Urothelium cell line (cell line): ENCODE measurements at places on chromosomes 7 and 10.
A peak's percentile ranks its signal among the peaks of the same experiment; 100 is the strongest.

GRCh38 chr10:80658068-80658467 lies 120.4 kb downstream of the SH2D4B start:
- DNase-seq: no peak

DNA sequence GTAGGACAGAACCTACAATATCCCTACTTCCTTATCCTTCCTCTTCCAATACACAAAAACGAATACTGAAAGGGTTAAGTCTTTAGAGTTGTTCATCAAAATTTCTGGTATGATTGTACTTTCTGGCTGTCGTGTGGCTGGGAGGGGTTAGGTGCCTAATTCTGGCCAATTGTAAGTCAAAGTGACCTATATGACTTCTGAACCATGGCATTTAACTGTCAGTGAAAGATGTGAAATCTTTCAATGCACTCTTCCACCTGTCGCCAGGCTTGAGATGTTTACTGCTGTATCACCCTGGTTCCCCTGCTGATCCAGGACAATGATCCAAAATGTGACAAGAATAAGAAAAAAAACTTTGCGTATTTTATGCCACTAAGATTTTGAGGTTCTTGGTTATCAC lies 20.8 kb downstream of the EPC1 start:
- DNase-seq: no peak

- DNase-seq: no peak
Measured at GRCh38 chr7:21603972-21604749, 61.3 kb downstream of the DNAH11 start.

- peak; percentile 79 for DNase-seq
Measured at GRCh38 chr7:108455998-108456677, at the start of gene NRCAM. TSS of gene NRCAM (minus strand) at chr7:108456436. CDS start at chr7:108240064, 216,372 bp downstream.

DNA sequence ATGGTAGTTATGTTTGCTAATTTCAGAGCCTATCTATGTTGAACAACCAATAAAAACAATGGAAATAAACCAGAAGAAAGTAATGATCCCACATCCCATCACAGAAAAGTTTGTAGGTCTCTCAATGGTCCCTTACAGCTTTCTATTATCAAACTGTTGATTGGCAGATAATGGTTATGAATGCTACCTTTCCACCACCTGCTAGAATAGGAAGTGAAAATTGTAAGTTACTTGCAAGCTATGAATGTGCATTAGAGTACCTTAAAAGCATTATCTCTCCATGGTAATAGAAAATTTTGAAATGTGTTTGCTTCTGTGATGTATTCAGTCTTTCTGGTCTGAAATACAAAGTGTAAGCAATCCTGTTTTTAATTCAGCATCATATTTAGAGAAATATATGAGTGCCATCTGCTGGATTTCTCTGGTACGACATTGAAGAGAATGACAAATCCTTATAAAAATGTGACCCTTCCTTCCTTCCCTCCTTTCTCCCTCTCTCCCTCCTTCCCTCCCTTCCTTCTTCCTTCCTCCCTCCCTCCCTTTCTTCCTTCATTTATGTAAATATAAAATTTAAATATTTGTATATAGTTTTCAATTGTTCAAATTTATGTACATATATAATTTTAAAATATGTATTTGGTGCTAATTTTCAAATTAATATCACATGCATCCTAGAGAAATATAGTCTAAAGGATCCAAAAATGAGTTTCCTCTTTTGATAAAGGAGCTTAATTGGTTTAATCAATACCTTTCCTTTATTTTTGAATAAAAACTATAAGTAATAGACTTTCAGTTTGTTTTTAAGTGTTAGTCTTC lies 41.4 kb upstream of the PNLIPRP3 start:
- DNase-seq: no peak

DNA sequence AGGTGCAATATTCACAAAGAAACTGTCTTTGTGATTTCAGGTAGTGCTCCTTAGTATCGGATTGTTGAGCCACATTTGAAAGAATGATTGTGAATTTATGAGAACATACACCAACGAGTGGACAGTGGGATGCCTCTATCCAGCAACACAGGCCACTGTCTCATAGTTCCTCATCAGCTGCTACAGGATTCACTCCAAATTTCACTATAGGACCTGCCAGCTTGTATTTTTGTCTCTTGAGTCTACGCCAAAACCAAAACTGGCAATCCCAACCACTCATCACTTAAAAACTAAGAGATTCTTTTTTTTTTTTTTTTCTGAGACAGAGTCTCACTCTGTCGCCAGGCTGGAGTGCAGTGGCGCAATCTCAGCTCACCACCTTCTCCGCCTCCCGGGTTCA lies 964.5 kb downstream of the CNTNAP2 start:
- DNase-seq: no peak
